EL (cell line): ENCODE measurements at places on chromosomes 3 and 15.
A peak's percentile ranks its signal among the peaks of the same experiment; 100 is the strongest.

DNA sequence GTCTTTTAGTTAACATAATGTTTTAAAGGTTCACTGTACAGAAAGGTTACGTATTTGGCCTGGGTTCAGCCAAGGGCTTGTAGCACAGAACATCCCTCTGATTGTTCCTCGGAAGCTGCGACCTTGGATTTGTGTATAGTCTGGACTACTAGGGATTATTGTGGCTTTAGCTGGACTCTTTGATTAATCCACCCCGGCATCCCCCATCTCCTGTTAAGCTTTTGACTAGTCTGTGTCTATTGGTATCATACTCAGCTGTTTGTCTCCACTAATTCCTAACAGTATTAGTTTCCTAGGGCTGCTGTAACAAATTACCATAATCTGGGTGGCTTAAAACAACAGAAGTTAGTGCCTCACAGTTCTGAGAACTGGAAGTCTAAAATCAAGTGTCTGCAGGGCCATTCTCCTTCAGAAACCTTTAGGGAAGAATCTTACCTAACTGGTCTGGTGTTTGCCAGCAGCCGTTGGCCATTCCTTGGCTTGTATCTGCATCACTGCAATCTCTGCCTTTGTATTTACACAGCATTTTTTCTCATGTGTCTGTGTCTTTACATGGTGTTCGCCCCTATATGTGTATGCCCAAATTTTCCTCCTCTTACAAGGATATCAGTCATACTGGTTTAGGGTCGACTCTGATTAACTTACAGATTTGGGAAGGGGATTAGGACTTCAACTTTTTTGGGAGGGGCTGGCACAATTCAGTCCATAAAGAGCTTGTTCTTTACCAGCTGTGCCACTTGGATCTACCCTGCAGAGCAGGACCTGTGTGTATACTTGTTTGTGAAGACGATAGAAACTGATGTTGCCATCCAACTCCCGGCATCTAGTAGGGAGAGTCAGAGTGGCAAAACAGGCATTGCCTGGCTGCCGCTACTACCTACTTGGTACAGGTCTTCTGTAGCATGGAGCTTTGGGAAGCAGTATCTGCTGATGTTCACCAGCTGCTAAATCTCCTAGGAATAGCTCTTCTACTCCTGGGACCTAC lies 117.8 kb downstream of the UBE2E2 start:
- DNase-seq: no peak

- DNase-seq: no peak
Observed at GRCh38 chr3:51445544-51446280, 54.1 kb downstream of the DCAF1 start.

- DNase-seq: no peak
Observed at GRCh38 chr15:27973886-27974285, 125.2 kb downstream of the OCA2 start.

DNA sequence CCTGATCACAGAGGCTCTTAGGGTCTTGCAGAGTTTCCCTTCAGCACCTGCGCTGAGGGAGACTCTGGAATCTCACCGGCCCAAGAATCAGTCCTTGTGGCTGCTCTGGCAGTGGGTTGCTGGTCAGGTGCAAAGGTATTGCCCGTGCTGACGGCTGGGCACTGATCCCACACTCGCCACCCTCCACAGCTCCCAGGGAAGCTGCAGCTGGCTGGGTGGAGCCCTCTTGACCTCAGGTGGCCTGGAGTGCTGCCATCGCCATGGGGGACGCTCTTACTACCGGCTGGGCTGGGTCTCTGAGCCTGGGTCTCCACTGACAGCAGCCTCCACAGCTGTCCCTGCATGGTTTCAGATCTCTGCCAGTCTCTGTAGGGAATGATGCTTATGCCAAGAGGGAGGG lies 52.6 kb upstream of the EPHB3 start:
- DNase-seq: no peak

DNA sequence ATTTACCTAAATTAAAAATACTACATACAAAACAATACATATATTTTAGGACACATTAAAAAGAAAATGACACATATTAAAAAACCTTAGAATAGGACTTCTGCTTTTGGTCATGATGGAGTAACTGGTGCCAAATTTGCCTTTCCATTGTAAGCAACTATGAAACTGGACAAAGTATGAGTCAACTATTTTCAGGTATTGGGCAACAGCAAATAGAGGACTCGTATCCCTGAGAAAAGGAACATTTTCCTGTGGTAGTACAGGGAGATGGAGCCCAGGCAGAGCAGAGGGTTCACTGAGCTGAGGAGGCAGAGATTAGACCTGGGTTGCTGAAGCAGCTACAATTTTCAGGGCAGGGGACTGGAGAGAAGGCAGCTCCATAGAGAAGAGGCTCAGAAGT lies 14.7 kb downstream of the CCR1 start:
- no peak for DNase-seq

DNA sequence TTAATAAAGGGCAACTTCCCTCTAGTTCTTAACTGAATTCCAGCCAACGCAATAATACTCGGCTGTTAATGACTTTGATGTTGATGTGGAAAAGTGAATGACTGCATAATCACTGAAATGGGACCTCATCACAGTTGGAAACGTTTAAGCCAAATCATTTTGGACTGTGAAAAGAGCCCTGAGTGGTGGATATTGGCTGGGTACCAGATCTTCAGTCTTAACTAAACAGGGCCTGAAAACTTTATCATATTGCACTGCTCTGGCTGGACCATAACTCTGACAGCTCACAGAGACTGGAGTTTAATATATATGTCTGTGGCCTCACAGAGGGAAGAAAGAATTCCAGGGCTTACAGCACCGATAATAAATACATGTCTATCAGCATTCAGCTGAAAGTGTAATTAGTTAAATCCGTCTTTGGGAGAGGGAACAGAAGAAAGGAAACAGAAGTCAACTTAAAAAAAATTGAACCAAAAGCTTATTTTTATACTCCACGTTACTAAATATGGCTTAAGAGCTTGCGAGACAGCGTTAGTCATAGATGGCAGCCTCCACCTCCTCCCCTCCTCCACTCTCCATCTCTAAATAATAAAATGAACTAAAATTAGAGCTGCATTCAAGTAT lies 222.3 kb upstream of the CDIN1 start:
- peak; percentile 46 for DNase-seq

DNA sequence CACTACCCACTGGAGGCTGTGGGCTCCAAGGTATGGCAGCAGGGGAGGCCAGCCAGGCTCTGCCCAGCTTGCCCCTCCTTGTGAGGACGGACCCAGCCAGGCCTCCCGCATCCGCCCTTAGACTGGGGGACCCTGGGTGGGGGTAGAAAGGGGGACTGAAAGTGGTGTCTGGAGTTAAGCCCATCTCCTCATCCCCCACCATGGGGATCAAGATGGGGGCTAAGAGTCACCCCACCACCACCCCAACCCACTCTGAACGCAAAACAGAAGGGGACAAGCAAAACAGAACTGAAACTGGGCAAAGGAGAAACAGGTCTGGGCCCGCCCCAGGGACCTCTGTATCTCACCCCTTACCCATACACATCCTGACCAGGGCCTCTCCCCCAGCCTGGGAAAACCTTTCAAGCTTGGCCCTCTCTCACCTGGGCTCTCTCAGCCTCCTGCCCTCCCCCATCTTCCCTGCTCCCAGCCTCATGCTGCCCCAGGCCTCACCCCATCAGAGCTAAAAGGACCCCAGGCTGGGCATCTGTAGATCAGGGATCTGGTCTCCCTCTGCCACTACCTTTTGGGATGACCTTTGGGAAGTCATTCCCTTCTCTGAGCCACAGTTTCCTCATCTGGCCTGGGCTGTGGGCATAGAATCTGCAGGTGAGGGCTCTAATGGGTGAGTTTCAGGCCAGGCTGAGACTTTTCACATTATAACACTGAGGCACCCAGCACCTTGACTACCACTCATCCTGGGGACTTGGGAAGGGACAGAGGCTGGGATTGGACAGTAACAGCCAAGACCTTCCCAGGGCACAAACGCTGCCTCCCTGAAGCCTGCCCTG lies 30.0 kb upstream of the CYP11A1 start:
- no peak for DNase-seq

DNA sequence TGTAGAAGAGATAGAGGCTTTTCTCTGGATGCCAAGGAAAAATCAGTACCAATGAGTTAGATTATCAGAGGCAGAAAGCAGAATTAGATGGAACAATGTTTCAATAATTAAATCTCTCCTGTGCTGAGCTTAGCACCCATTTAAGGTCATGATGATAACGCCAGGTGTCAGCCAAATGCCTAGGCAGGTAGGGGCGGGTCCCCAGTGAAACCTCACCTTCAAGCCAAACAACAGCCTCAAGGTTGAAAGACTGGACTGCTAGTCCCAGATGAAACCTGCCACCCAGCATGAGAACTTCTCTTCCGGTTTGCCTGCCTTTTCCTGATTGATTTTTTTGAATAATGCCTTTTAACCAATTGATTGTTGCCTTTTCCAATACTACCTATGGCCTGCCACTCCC lies 363.0 kb downstream of the PLOD2 start:
- DNase-seq: no peak

DNA sequence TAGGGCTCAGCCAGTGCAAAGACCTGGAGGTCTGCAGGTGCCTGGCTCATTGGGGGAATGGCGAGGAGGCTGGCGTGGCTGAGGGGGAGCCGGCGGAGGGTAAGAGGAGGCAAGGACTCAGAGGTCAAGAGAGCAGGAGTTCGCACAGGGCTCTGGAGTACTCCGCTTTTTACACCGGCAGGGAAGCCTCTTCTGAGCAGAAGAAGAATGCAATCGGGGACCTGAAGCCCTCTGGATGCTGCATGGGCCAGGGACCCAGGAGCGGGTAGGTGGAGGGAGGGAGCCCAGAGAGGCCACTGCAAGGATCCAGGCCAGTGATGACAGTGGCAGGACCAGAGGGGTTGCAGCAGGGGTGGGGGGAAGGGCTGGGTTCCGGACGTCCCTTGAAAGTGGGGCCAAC lies 70.4 kb upstream of the TAMM41 start:
- DNase-seq: no peak

DNA sequence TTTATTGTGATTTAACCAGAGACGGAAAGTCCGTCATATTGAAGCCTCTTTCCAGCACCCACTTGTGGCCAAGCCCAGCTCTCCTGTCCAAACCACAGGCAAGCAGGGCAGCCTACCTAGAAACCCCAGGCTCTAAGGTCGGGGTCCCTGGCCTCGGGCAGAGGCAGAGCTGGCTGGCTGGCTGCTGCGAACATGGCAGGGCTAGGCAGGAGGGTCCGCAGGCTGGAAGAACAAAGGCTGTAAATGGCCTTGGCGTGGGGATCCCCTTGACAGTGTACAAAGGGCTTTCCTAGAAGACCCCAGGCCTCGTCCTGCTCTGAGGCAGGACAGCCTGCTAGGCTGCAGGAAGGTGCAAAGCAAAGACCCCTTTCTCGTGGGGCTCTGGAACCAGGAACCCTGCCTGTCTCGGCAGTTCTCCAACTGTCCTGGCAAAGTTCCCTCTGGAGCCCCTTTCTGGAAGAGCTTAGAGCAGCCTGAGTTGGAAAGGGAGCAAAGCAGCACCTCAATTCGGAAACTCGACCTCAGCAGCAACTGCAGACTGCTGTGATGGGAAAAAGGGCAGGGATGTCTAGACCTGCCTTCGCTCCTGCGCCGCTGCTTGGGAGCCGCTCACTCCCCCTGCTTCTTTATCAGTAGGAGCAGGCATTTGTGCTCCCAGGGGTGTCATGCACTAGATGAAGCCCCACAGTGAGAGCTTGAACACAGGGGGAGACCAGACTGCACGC lies 8.5 kb downstream of the CALML4 start:
- DNase-seq: no peak

DNA sequence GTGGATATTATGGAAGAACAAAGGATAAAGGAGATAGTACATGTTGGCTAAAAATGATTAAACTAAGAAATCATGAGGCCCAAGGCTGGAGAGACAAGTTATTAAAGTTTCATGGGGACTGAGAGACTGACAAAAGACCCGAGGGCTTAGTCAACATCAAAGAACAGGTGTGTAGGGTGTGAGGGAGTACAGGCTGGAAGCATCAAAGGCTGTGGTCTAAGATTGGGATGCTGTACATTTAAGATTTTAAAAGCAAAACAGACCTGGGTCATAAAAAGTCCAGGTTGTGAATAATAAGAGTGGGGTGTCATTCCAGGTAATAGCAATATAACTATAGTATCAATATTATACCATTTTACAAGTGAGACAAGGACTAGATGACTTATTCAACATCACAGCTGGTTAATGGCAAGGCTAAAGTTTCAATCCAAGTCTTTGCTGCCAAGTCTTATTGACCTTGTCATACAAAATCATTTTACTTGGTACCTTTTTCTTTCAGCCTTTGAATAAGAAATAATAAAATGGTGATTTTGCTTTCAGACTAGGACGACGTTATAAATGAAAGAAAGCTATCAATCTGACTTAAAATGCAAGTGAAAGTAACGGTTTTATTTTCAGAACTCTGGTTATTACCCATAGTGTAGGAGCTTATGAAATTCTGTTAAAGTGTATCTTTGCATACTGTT lies 211.6 kb downstream of the TNIK start:
- DNase-seq: no peak

GRCh38 chr3:196992461-196993065 lies 23.9 kb upstream of the PIGZ start:
- DNase-seq: no peak

GRCh38 chr15:100980410-100981046 lies 61.4 kb downstream of the LRRK1 start:
- DNase-seq: no peak

- DNase-seq: peak; percentile 57
Observed at GRCh38 chr15:40092256-40092978, 16.3 kb downstream of the BMF start.

GRCh38 chr15:65087411-65087810 lies 10.9 kb downstream of the KBTBD13 start:
- no peak for DNase-seq

DNA sequence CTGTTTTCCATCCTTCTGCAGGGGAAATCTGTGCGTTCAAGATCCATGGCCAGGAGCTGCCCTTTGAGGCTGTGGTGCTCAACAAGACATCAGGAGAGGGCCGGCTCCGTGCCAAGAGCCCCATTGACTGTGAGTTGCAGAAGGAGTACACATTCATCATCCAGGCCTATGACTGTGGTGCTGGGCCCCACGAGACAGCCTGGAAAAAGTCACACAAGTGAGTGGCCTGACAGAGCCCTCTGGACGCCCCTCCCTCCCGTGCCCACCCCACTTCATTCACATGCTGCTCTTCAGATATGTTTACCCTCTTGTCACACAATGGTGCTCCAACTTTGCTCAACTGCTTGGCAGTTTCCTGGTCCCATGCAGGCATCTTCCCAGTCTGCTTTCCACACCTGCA lies 274.3 kb upstream of the TRIM42 start:
- DNase-seq: no peak

DNA sequence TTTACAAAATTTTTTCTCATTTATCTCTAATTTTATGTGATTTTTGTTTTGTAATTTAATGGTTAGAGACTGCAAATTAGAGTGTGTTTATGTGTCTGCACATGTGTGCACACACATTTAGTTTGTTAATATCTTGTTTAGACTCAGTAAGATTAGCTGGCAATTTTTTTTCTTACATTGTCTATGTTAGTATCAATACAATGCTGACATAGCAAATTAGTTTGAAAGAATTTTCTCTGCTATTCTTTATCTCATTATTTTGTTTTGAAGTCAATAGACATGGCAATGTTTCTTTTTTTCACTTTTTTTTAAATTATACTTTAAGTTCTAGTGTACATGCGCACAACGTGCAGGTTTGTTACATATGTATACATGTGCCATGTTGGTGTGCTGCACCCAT lies 1155.0 kb downstream of the ZPLD1 start:
- DNase-seq: no peak

- DNase-seq: peak; percentile 51
Observed at GRCh38 chr3:196969134-196969659, 564 bp upstream of the PIGZ start.
